Muscle of back (tissue), 13 donors: ENCODE measurements at places on chromosomes 12 and 14. TPM values are rescaled to one million over a fixed set of nuclear protein-coding genes. Genes with fewer than 3 reads are reported as not detected.

DNA sequence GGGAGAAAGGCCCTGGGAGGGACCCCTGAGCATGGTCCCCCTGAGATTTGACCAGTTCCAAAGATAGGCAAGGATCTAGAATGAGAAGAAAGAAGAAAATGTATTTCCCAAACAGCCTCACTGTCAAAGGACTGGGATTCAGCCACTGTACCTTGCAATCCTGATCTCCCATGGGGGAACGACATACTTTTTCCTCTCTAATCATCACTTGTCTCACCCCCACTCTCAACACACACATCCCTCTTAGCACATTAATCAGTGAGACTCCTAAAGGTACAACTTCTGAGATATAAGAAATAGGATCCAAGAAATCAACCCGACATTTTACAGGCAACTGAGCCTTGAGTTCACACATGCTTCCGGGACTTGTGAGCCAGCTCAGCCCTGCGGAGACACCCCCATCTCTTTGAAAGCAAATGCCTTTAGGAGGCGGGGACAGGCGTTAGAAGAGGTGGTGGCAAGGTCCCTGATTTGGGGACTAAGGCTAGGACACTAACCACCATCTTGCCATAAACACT lies 1.4 kb downstream of the MAP3K9 start:
- no peak for DNase-seq

GRCh38 chr12:78118036-78118435 lies 287.3 kb downstream of the NAV3 start:
- no peak for DNase-seq

DNA sequence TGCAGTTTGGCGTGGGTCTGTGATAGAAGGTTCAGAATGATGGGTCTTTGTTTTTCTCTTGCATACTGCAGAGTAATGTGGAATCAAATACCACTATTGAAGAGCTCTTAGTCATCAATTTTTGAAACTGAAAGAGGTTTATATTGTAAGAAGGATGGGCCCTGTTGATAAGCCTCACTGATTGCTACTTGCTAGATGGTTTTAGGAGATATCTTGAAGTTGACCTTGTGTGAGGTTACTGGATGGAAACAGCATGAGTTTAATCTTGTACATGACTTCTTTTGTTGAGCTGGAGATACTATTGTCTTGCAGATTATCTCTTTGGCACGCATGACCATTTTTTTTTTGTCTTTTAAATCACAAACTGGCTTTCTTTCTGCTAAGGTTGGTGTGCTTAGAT lies 13.8 kb downstream of the BICD1 start:
- DNase-seq, result no peak

DNA sequence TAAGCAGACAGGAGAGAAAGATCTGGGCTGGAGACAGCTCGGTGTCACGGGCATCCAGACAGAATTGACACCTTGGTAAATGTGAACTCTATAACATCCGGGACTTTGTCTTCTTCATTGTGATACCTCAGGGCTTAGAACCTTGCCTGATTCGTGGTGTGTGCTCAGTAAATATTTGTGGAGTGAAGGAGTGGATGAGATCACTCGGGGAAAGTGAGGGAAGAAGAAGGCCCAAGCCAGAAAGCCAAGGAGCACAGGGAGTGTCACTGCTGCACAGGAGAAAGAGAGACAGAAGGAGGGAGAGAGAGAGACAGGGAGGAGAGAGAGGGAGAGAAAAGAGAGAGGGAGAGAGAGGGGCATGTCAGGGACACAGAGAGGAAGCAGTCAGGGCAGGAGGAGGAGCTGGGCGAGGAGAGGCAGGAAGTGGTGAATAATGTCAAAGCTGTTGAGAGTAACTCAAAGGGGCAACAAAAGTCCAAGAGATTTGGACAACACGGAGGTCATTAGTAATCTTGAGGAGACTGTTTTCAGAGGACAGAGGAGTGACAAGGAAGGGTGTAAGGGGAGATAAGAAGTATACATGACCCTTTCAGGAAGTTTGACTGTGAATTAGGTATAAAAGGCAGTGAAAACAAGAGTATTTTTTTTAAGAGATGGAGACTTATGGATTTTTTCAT lies 141.6 kb upstream of the MAX start:
- DNase-seq, result no peak

DNA sequence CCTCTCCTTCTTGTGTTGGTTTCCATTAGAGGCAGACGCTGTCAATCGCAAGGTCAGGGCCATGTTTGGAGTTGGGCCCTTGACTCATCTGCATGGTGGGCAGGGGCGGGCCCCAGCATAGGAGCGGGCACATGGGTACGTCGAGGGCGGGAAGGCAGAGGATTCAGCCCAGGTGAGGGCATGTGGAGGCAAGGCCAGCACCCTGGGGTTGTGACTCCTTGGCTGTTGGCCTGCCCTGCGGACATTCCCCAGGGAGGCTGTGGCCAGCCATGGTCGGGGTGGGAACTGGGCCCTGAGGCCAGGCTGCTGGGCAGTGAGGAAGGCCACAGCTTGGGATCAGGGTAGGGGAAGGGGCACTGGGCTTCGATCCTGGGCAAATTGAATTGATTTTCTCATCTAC lies 10.3 kb downstream of the RPS6KL1 start:
- no peak for DNase-seq

Gene R3HDM2
- polyA plus RNA-seq, result 36.0 TPM
